ENCODE measurements at places on chromosomes 6 and 20.

- no peak for DNase-seq
Observed at GRCh38 chr20:991850-992249, 10.3 kb downstream of the RSPO4 start.

DNA sequence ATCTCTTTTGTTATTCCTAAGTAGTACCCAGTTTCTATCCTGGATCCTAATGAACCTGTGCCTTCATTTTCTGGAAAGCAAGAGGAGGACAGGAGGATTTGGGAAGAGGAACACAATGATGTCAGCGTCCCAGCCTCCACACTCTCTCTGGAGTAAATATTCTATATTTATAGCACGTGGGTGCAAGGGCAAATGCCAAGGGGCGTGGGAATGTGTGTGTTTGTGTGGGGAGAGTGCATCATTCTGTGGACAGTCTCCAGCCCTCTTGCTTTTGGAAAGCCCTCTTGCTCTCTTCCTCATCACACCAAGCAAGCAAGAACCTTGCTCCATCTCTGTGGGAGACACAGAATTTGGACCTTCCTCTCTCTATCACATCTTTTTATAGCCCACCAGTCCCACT is 103.2 kb upstream of the EMILIN3 start:
- no peak for DNase-seq

- DNase-seq: no peak
Observed at GRCh38 chr6:103367212-103367611, 1492.5 kb downstream of the HACE1 start.

- no peak for DNase-seq
Observed at GRCh38 chr6:119283214-119283613, 66.3 kb downstream of the MAN1A1 start.

DNA sequence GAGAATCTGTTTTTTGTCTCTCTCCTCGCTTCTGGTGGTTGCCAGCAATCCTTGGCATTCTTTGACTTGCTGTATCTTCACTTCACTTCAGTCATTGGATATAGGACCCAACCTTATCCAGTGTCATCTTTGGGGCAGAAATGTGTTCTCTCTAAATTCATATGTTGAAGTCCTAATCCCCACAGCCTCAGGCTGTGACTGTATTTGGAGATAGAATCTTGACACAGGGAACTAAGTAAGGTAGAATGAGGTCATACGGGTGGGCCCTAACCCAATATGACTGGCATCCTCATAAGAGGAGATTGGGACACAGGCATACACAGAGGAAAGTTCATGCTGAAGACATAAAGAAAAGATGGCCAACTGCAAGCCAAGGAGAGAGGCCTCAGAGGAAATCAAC is 51.9 kb upstream of the TPD52L1 start:
- DNase-seq: no peak

DNA sequence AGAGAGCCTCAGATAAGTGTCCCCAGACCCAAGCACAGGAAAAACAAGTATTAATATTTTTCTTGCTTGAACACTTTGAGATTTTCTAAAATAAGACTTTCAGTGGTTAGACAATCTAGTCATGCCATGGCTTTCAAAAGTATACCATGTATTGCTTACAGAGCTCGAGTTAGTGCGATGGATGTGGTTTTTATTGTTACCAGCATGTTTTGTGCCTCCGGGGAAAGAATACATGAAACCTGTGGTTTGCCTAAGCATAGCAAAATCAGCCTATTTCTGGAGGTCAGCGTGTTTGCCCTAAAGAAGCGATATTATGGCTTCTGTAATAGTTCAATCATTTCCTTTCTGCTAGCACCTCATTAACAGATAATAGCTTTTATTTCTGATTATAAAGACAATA is 21.6 kb downstream of the RIN2 start:
- no peak for DNase-seq

- no peak for DNase-seq
Observed at GRCh38 chr20:57387463-57387862, 3.7 kb upstream of the RBM38 start.

GRCh38 chr20:64107736-64108457 is 532 bp upstream of the NPBWR2 start:
- no peak for DNase-seq

- no peak for DNase-seq
Observed at GRCh38 chr6:24994812-24995211, 59.1 kb upstream of the RIPOR2 start.

GRCh38 chr20:62412194-62413024 is 5.3 kb upstream of the CABLES2 start:
- no peak for DNase-seq

- DNase-seq: no peak
Observed at GRCh38 chr6:22880686-22881433, 311.5 kb downstream of the HDGFL1 start.

- DNase-seq: no peak
Observed at GRCh38 chr20:57964011-57964862, 254.4 kb upstream of the PMEPA1 start.

- no peak for DNase-seq
Observed at GRCh38 chr20:64238851-64239387, 16.6 kb upstream of the PCMTD2 start.

DNA sequence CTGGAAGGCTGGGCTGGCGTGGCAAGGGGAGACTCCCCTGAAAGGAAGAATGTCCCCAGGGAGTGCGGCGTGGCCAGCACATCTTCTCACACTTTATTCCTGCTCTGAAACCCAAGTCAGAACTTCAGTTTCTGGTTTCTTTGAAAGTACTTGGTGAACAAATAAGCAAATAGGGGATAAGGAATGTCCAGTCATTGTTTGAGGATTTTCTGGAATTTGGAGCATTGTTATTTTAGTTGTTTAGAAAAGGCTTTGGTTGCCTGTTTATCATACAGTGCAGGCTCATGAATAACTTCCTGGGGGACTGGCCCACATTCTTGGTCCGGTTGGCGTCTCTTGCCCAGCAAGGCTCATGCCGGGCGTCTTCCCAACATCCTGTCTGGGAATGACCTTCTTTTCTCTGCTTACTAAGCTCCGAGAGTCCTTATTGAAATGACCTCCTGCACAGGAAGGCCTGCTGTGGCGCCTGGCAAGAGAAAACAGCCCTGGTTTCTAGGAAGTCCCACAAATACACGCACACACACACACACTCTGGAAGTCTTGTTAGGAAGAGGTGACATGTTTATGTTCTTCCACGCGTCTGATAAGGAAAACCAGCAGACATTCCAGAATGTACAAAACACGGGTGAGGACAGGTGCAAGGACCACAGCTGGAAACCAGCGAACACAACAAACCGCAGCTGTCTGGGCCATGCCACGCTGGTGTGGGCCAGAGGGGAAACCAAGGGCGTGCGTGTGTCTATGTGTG is 71.9 kb downstream of the TMEM170B start:
- DNase-seq: no peak

- no peak for DNase-seq
Observed at GRCh38 chr20:63749597-63750508, 10.3 kb downstream of the SLC2A4RG start.

DNA sequence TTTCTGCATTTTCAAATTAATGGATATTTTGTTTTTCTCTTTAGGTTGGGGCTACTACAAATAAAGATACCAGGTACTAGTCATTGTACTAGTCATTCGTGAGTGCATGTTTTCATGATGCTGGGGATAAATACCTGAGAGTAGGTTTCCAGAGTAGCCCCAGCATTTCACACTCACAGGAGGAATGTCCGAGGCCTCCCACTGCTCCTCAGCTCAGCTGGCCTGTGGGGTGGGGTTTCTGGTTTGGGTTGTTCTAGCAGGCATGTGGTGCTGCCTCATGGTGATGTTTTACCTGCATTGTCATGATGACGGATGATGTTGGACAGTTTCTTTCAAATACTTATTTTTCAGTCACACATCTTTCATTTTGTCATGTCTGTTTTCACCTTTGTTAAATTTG is 144.5 kb downstream of the SMOC2 start:
- no peak for DNase-seq

DNA sequence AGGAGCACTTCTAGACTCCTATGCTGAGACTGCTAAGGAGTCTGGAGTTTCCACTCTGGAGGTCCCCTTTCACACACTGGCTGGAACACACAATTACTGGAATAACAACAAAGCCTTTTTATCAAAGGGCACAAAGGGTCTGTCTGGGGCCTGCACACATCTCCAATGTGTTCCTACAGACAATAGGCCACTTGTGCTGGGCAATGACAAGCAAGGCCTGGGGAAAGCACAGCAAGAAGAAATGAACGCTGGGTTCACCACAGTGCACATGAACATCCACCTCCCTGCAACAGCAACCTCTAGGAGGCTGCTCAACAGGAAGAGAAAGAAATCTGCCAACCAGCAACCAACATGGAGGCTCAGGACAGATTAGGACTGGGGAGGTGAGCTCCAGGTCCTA is 43.9 kb downstream of the TRPC4AP start:
- no peak for DNase-seq

GRCh38 chr6:74510878-74511277 is 695.0 kb downstream of the COL12A1 start:
- no peak for DNase-seq

DNA sequence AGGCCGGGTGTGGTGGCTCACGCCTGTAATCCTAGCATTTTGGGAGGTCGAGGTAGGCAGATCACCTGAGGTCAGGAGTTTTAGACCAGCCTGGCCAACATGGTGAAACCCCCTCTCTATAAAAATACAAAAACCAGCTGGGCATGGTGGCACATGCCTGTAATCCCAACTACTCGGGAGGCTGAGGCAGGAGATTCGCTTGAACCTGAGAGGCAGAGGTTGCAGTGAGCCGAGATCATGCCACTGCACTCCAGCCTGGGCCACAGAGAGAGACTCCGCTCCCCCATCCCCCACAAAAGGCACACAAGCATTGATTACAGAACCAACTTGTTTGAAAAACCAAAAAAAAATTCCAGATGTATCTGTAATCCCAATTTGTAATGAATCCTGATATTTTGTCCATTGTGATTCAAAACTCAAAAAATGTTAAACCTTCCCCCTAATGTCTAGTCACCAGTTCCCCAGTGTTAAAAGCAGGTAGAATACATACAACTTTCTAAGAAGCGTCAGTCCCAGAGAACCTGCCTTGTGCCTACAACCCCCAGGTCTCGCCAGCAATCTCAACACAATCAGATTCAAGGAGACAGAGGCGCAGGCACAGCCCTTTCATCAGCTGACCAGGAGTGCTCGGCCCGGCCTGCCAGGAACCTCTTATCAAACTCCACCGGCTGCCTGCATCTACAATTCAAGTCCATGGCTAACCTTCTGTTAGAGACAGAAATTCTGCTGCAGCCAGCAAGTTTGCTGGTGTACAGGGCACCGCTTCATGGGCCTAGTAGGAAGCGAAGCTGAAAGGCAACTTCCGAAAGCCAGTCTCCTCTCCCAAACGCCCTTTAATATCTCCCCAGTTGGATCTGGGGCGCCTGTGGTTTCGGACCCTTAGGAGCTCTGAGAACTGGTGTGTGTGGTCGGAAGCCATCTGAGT is 2.1 kb downstream of the EZR start:
- no peak for DNase-seq

DNA sequence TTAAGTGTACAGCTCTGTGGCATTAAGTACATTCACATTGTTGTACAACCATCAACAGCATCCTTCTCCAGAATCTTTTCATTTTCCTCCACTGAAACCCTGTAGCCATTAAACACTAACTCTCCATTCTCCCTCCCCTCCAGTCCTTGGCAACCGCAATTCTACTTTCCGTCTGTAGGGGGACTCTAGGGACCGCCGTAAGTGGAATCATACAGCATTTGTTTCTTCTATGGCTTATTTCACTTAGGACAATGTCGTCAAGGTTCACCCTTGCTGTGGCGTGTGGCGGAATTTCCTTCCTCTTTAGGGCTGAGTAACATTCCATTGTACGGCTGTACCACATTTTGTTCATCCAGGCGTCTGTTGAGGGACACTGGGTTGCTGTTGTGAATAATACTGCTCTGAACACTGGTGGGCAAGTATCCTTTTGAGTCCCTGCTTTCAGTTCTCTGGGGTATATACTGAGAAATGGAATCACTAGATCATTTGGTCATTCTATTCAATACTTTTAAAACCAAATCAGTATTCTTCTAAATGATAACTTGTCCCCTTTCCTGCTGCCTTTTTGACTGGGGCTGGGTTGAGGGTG is 50.7 kb downstream of the PPP1R3G start:
- DNase-seq: no peak

- no peak for DNase-seq
Observed at GRCh38 chr20:8365634-8366033, 233.6 kb downstream of the PLCB1 start.

DNA sequence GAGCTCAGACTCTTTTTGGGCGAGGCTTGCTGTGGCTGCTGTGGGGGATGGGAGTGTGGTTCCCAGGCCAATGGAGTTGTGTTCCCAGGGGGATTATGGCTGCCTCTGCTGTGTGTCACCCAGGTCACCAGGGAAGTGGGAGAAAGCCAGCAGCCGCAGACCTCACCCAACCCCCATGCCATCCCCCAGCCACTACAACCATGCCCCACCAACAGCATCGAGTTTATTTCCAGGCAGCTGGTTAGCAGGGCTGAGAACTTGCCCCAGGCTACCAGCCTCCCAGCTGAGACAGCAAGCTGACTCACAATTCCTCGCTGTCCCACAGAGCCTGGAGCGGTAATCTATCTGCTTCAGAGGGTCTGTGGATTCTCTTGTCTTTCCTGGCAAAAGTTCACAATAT is 331.7 kb downstream of the FRK start:
- DNase-seq: no peak

DNA sequence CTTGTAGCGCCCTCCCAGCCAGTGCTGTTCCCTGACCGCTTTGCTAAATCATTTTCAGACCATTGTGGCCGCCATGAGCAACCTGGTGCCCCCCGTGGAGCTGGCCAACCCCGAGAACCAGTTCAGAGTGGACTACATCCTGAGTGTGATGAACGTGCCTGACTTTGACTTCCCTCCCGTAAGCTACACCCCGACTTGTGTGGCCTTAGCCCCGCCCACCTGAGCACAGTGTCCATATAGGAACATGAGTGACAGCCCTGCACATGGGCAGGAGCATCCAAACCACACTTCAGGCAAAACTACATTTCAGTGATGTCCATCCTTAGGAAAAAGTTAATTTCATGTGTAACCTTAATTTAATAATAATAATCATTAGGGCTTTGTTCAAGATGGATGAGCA is 51.1 kb downstream of the GNAS start:
- DNase-seq: no peak

DNA sequence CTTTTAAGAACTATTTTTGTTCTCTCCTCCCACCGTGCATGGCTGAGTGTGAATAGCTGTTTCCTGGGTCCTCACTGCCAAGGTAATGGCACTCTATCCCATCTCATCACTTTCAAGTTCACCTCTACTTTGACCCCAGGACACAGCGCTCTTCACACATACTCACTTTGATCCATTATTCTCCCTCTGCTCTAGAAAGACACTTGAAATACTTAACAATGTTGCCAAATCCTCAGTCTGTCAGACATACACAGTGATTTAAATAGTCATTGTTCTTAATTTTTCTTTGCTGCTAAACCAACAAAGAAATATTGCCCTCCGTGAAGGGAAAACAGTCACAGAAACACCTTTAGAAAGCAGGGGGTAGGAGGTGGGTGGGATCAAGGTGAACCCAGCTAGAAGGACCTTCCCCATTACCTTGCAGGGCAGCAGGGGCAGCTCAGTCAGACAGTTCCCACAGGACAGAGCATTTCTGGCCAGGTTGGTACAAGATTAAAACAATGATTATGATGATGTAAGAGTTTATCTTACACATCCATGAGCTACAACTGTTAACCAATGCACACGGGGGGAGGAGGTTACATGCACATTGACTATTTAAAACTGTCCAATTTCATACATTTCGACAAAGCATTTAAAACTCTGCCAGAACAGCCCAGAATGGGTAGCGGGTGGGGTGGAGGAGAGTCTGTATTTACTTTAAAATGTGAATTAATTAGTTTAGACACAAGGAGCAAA is 2.4 kb downstream of the SLC22A23 start:
- no peak for DNase-seq
